T1000 (cell line): ENCODE measurements at places on chromosomes 1 and 21.
A peak's percentile ranks its signal among the peaks of the same experiment; 100 is the strongest.

DNA sequence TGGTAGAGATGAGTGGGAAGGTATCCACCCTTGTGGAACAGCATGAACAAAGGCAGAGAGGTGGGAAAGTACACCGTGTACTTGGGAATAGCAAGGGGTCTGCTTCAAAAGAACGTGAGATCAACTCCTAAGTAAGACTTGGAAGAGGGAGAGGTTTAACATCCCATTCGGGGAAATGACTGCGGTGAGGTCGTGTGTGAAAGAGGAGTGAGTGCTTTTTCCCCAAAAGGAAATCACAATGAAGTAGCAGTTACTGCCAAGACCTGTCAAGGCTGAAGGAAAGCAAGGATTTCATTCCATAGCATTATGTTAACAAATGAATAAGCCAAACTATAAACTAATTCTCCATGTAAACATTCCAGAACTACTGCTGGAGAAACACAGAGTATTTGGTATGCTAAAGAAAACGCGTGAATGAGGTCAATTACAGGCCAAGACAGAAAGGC, 20.0 kb upstream of the SYDE2 start:
- no peak for DNase-seq

GRCh38 chr1:7369866-7370265, 401.2 kb upstream of the VAMP3 start:
- DNase-seq: no peak

DNA sequence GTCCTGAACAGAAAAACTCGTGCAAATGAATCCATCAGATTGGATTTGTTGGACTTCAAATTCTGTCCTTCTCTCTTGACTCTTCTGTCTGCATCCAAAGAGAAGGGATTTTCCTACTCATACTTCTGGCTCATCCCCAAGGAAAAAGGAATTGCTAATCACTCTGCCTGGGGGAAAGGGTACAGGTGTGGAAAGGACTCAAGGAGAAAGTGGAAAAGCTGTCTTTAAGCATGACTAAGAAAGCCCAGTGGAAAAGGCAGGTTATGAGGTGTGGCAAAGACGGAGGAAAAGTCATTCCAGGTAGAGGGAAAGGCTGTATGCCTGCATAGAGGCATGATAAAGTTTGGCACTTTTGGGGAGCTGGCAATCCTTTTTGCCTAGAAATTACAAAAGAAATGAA, 43.4 kb downstream of the PTGS2 start:
- DNase-seq: no peak

DNA sequence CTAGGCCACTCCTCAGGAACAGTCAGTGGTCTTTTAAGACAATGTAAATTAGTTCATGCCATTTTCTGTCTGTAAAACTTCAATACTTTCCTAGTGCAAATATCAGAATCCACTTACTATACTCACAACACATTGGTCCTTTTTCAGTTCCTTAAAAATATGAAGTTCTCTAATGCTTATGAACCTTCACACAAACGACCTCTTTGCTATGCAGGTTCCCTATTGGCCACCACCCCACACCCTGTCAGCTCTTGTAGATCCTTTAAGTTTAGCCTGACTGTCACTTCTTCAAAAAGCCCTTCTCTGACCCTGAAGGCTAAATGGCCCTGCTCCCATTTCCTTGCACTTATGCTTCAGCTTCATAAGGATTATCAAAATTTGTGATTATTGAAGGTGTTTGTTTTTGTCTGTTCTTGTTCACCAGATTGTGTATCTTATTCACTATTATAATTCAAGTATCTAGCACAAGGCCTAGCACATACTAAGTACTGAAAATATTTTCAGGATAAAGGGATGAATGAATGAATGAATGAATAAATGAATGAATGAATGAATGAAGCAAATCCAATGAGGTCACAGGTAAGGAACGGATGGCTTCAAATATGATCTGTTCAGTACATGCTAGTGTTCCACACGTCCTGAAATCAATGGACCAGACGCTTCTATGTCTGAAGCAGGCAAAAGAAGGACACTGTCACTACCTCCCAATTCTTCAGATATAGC, 373.9 kb downstream of the VAV3 start:
- DNase-seq: no peak

GRCh38 chr1:44355582-44356305, 687 bp upstream of the ERI3 start:
- DNase-seq: no peak

DNA sequence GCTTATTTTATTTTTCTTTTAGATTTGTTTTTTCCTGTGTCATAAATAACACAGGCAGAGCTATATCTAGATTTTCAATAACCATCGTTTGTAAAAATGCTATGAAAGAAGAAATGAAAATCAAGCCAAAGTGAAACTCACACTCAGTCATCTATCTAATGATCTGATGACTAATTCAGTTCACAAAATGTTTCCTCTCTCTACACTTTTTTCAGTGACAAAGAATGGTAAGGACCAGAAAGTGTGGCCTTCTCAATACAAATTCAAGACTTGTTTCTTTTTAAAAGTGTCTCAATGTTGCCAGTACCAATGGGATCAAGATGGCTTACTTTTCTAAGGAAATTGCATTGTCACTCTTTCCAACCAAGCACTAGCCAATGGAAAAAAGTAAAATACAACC, 282.8 kb upstream of the PKN2 start:
- no peak for DNase-seq

DNA sequence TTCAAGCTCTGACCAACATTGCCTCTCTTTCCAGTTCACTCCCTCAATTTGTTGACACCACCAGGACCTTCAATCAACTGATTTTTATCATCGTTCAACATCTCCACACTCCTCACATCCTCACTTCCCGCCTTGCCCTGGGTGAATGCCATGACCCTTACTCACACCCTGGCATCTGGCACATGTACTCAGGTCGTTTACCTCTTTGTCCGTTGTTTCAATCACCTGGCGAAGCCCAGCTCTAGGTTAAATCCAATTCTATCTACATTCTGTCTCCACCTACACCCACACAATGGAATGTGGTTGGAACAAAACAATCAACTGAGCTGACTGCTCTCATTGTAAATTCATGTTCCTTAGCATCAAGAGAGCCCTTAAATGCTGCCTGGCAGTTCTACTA, 24.2 kb upstream of the TBX15 start:
- DNase-seq: no peak

GRCh38 chr1:6062670-6063069, 17.0 kb downstream of the KCNAB2 start:
- no peak for DNase-seq

GRCh38 chr1:47175227-47175934, 14.5 kb downstream of the PDZK1IP1 start:
- DNase-seq: no peak

GRCh38 chr21:35658242-35658641, 402.1 kb downstream of the SETD4 start:
- DNase-seq: no peak

DNA sequence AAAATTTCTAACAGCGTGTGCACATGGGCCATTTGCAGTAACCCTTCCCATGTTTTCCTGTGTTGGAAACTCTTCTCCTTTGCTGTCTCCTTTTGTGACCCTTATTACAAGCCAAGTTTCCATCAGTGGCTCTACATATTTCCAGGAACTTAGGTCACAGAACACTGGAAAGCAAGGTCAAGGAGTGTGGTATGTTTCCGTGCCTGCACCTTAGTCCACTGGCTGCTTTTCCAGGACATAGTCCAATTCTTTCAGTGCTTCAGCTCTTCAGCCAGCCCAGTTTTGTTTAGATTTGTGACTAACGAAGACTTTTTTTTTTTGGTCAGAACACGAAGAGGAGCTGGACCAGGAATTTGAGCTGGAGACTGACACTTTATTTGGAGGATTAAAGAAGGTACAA, 33.8 kb downstream of the HHAT start:
- DNase-seq: no peak

GRCh38 chr1:243236604-243237252, 18.4 kb downstream of the CEP170 start:
- no peak for DNase-seq

GRCh38 chr1:155396874-155397476, 76.3 kb downstream of the RUSC1 start:
- no peak for DNase-seq

DNA sequence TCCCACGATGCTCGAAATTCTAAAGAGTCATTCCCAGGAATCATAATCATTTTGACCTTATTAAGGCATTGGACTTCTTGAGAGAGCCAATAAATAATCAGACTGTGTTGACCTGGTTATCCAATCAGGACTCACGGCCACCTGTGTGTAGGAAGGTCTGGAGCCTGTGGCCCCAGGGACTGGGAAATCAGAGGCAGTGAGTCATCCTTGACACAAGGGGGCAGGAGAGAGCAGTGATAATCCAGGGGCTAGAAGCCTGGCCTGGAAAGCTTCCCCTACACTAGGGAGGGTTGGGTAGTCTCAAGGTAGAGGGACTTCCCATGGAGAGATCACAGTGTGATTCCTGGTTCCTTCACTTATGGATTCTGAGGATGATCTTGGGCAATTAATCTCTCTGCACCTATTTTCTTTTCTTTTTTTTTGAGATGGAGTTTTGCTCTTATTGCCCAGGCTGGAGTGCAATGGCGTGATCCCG, 4.7 kb downstream of the MR1 start:
- DNase-seq: peak; percentile 67

DNA sequence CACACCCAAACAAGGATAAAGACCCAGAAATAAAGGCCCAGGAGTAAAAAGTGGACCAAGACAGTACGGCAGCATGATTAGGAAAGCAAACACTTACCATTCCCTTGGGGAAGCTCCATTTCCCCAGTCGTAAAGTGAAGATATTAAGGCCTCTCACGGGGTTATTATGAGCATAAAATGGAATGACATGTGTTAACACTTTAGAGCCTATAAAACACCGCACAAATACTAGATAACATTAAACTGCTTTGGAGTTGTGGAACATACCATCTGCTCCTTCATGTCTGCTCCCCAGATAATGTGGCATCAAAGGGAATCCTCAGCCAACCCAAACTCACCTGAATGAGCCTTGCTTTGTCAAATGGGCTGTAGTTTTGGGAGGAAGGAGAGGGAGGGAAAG, 8.9 kb upstream of the ITLN2 start:
- DNase-seq: no peak

DNA sequence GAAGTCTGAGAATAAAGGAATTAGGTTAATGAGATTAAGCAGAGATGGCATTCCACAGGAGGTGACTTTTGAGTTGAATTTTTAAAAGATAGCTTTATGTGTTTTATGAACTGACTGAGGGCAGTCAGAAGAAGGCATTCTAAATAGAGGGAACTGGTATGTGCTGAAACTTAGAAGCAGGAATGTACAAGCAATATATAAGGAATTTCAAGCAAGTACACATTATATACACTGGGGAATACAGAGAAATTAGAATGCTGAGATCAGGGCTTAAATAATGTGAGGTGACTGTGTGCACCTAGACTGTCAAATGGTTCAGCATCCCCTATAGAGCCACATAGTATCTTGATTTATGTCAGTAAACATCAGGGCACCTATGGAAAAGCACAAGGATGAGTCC, 19.3 kb downstream of the WNT2B start:
- DNase-seq: no peak

DNA sequence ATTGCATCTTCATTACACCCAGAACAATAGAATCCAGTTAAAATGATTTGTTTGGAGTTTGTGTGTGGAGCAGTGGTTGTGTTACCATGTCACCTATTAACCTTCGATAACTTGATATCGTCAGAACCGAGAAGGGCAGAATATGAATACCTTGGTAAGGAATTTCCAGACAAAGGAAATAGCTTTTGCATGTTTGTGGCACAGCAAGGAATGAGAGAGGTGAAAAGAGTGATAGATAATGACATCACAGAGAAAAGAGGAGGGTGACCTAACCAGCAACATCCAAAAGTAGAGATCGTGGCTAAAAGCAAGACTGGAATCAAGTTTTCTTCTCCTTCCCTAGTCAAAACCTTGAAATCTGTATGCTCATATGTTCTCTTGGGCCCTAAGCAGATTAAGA, 244.6 kb upstream of the NEGR1 start:
- no peak for DNase-seq

- DNase-seq: no peak
Measured at GRCh38 chr1:61743716-61744580, 1.7 kb downstream of the PATJ start.

DNA sequence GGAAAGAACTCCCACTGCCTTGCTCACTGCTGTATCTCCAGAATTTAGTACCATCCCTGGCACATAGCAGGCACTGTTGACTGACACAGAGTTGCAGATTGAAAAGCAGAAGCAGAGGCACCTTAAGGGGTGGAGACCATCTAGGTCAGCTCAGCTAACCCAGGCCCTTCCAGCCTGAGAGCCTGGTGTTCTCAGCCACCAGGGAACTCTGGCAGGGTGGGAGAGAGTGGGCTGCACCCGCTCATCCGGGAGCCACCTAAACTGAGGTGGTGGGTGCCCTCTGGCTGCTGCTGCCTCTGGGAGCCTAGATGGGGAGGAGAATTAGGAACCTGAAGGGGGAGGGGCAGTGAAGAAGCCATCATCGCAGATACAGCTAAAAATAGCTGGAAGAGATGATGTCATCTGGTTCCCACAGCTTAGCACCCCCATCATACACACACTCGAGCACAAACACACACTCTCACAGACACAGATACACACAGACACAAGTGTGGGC, 1.5 kb upstream of the TSPAN1 start:
- no peak for DNase-seq

DNA sequence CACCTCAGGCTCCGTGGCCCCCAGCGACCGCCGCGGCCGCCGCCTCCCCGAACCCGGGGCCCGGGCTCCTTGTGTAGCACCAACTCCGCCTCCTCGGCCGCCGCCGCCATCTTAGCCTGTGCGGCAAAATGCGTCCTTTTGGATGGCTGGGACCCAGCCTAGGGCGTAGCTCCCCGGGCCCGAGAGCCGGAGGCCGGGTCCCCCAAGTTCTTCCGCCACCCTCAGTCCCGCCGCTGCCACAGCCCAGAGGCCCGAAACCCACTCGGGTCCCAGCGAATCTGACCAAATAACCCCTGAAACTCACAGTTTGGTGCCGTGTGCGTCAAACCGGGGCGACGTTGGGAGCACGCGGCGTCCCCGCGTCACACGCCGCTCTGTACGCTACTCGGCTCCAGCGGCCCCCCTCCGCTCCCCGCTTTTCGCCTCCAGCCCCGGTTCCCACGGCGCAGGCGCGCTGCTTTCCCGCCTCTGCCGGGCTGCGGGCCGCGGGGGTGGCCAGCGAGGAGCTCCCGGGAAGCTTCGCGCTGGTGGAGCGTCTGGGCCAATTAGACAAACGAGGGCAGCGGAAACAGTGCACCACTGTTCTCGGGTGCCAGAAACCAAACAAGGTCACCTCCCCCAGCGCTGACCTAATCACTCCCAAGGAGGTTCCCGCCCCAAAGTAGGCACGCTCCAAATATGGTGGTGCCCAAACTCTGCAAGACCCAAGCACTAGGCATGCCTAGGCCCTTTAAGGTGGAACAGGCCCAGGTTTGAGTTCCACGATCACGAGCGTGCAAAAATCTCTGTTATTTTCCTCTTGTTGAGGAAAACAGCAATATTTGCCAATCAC, at the start of gene ZNF644:
Gene ZNF644, minus strand, starts transcription at position 350 of the 832 bp plus-strand sequence. CDS start 39,682 bp downstream, outside the sequence.
- DNase-seq: peak; percentile 89

- DNase-seq: no peak
Measured at GRCh38 chr1:230487773-230488428, 61.8 kb upstream of the PGBD5 start.
